ENCODE measurements at places on chromosomes 4 and X.
A peak's percentile ranks its signal among the peaks of the same experiment; 100 is the strongest.

- no peak for DNase-seq
Observed at GRCh38 chr4:95361696-95361965, 187.1 kb downstream of the UNC5C start.

DNA sequence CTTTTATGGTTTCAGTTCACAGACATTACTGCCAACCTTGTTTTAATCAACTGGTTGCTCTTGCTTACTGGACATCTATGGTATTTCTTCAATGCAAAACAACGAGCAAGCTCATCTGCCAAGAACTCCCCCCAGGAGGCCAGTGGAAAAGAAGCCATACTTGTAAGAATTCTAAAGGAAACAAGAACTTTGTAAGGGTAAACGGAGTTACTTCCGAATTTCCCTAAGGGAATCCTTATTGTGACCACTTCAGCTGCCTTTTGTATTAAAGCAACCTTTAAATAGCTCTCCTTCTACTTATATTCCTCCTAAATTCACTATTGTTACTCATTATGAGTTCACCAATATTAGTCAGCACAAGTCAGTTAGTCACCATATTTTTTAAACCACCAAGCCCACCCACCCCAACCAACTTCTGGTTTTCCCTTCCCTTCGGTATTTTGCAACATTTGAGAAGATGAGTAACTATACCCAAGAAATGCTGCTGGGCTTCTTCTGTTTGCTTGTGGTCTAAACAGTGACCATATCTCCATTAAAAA, 602.8 kb upstream of the DIPK2B start:
- peak; percentile 49 for DNase-seq

DNA sequence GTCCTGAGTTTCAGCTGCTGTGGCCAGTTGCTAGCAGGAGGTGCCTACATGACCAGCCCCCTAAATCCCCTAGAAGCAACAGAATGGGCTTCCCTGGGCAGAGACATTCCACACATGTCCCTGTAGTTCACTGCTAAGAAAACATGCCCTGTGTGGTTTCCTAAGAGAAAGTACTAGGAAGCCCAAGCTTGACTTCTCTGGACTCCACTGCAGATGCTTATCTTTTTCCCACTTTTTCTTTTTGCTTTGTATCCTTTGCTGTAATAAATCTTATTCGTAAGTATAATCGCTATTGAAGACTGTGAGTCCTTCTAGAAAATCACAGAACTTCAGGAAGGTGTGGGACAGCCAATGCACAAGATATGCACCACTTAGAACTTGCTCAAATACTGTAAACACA, 15.6 kb downstream of the RPGR start:
- no peak for DNase-seq

- no peak for DNase-seq
Observed at GRCh38 chrX:39654183-39654925, 443.4 kb downstream of the BCOR start.

GRCh38 chr4:107468812-107469211, 251.2 kb downstream of the PAPSS1 start:
- no peak for DNase-seq

GRCh38 chr4:19155568-19155967, 1096.1 kb upstream of the SLIT2 start:
- no peak for DNase-seq

GRCh38 chrX:16585486-16586376, 64.2 kb upstream of the S100G start:
- no peak for DNase-seq

- no peak for DNase-seq
Observed at GRCh38 chr4:6568689-6569332, 6.2 kb upstream of the MAN2B2 start.

GRCh38 chr4:162865102-162865501, 301.6 kb downstream of the NAF1 start:
- no peak for DNase-seq

- DNase-seq, result no peak
Observed at GRCh38 chrX:40205471-40205870, 107.7 kb upstream of the BCOR start.

- DNase-seq, result no peak
Observed at GRCh38 chrX:101206471-101206870, 13.1 kb upstream of the DRP2 start.

GRCh38 chr4:78618436-78618835, 66.9 kb downstream of the ANXA3 start:
- DNase-seq, result no peak

DNA sequence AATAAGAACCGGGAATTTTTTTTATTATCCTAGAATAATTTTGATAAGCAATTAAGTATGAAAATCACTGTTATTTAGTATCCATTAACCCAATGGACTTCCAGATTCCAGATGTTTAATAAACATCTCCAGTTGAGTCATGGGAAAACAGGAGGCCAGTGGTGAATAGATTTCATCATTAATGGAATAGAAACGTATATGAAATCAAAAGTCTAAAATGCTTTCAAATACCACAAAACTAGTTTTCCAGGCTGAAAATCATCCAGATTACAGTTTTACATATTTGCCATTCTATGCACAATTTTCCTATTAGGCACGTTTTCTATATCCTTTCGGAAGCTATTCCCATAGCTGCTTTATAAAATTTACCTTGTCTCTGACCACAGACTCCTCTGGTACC, 35.0 kb downstream of the IRF2 start:
- DNase-seq, result no peak

DNA sequence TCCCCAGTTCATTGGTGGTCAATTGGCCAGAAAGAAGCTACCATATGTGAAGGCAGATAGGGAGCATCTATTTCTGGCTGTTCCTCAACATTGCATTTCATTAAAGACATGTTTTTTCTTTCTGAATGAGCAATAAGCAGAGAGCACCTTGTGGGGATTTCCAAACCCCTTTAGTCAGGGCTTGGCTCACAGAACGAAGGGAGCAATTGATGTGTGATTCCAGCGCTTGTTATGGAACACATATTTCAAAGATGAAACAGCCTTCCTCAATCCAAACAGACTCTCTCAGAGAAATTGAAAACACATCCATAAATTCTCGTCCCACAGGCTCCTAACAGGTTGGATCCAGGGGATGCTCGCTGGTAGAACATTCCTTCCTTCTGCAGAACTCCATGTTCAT, 84.1 kb downstream of the CLCN4 start:
- no peak for DNase-seq

GRCh38 chr4:185916683-185917082, 104.7 kb upstream of the SORBS2 start:
- DNase-seq, result no peak

GRCh38 chr4:83054928-83055327, 19.9 kb downstream of the COPS4 start:
- DNase-seq, result no peak

- DNase-seq, result no peak
Observed at GRCh38 chr4:86959588-86960500, 25.0 kb downstream of the AFF1 start.

GRCh38 chr4:76197031-76197743, 16.4 kb downstream of the SCARB2 start:
- DNase-seq, result no peak

- no peak for DNase-seq
Observed at GRCh38 chr4:81634766-81635549, 163.3 kb upstream of the RASGEF1B start.

DNA sequence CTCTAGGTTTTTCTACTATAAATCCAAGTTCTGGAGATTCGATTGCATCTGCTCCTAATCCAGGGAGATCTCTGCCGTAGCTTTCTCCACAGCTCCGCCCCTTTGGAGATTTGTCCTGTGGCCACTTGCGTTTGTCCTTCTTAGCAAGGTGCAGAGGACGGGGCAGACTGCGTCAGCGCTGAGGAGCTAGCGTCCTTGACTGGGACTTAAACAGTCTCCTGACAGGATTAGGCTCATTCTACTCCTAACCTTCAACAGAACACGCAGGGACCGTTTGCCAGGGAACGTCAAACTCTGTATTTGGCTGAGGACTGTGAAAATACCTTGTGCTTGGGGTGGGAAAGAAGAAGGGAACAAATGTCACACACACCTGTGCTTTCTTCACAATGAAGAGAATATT, 38.6 kb downstream of the SORBS2 start:
- no peak for DNase-seq

DNA sequence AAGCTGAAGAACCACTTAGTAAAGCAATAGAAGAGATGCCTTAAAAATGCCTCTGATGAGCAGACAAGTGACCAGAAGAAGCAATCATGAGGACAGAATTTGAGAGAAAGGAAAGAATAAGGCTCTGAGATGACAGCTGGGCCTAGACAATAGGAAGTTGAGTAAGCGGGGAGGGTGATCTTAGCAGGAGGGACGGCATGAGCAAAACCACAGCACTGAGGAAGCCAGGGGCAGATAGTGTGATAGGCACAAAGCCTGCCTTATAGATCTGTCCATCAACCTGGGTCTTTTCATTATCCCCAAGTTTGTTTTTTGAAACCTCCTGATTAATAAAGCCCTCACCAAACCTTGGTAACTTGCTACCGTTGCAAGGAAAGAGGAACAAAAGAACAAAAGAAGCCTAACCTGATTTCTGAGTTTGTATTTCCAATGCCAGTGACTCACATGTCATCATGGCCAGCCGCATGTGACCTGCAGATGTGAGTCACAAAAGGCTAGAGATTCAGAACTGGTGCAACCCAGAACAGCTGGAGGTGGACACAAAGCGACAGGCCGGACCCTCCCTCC, 55.7 kb upstream of the PPARGC1A start:
- no peak for DNase-seq

GRCh38 chr4:4672402-4672801, 130.6 kb upstream of the STX18 start:
- DNase-seq, result no peak

GRCh38 chr4:81366779-81367178, 104.9 kb downstream of the RASGEF1B start:
- DNase-seq, result no peak

DNA sequence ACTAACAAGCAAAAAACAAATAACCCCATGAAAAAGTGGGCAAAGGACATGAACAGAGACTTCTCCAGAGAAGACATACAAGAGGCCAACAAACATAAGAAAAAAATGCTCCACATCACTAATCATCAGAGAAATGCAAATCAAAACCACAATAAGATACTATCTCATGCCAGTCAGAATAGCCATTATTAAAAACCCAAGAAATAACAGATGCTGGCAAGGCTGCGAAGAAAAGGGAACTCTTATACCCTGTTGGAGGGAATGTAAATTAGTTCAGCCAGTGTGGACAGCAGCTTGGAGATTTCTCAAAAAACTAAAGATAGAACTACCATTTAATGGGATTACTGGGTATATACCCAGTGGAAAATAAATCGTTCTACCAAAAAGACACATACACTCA, 79.6 kb downstream of the MAPK10 start:
- DNase-seq, result no peak

- DNase-seq, result no peak
Observed at GRCh38 chr4:102715057-102715456, 45.7 kb downstream of the MANBA start.

- no peak for DNase-seq
Observed at GRCh38 chrX:2610246-2611170, 80.6 kb upstream of the CD99 start.

GRCh38 chr4:168101026-168101425, 8.7 kb downstream of the ANXA10 start:
- DNase-seq, result no peak

GRCh38 chr4:36944232-36944631, 300.3 kb upstream of the NWD2 start:
- no peak for DNase-seq

- no peak for DNase-seq
Observed at GRCh38 chr4:189305500-189305899, 635.2 kb upstream of the FRG1 start.

DNA sequence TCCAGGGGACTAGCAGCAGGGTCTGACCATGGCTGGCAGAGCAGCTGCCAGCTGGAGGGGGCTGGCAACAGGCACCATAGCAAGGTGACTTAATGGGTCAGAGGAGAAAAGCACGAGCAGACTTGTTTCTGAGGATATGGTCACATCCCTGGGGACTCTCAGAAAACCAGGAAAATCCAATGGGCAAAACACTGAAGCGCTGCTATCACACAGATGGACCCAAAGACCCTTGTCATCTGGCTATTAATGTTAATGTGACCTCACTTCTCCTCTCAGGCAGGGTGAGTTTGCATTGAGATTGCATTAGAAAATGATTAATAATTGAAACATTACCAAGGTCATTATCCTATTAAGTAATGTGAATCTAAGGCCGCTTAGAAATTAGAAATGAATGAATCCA, 293.7 kb upstream of the GALNT7 start:
- DNase-seq, result no peak

GRCh38 chr4:40515037-40515397, 114.6 kb downstream of the RBM47 start:
- DNase-seq, result no peak

DNA sequence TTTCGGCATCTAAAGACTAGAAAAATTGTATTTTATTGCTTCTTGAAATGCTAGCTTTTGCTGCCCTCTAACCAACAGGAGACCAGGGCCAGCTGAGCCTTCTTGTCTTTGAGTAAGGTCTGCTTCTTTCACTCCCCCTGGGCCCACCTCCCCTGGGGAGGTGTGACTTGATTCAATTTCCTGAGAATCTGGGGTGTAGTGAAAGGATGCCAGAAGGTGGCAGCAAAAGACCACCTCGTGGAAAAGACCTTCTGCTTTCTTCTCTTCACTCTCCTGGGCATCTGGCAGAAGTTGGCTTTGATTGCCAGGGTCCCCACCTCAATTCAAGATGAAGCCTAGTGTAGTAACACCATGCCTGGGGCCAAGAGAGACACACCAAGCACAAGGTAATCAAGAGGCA, 96.5 kb upstream of the MAOA start:
- DNase-seq, result peak; percentile 20

GRCh38 chr4:164935363-164935762, 42.1 kb downstream of the TRIM61 start:
- no peak for DNase-seq

- no peak for DNase-seq
Observed at GRCh38 chr4:18389115-18389514, 367.6 kb upstream of the LCORL start.

DNA sequence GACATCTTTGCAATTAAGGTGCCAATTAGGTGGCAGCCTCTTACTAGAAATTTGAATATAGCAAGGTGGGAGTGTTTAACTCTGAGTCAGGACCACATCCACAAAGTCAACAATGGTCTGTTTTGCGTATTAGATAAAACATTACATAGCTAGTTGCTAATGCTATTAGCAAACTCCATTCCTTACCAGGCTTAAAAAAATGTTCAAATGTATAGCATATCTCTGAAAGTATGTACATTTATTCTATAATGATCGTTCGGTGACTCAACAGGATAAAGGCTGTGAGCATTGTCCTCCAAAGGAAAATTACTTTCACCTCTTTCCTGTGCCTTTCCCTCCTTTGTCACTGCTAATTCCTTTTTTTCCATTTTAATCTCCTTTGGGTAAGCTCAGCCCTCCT, 74.5 kb downstream of the SYTL5 start:
- DNase-seq, result no peak

DNA sequence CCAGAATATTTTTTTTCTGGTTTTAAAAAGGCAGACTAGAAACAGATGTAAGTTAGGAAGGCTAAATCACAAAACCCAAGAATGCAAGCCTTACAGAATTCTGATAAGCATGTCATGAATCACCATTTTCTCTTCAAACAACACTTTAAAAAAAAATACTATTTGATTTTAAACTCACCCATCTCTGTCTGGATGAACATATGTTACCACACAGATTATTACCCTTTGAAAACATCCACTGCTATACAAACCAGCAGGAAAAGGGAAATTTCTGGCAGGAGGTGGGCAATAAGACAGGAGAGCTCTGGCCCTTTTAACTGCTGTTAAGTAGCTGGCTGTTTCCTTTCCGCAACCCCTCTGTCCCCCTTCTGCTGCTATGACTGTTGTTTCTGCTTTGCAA, 317.7 kb upstream of the NOCT start:
- no peak for DNase-seq

GRCh38 chrX:1221296-1221845, 8.9 kb upstream of the CRLF2 start:
- no peak for DNase-seq

GRCh38 chr4:24266951-24267722, 317.2 kb downstream of the DHX15 start:
- no peak for DNase-seq

Data from stimulated activated CD4-positive, alpha-beta T cell treated with anti-CD3 and anti-CD28 coated beads, Interleukin-2, amount 100 ng/mL, for 24 hours (primary cell).